ENCODE measurements at places on chromosomes 2 and 18. TPM values are rescaled to one million over a fixed set of nuclear protein-coding genes. Genes with fewer than 3 reads are reported as not detected.

- DNase-seq = no peak
- no peak overlapping the region for H3K4me3 ChIP-seq
- peaks cover 6% of the 10 kb centered on the region for H3K27me3 ChIP-seq
- no peaks in the 10 kb centered on the region for H3K36me3 ChIP-seq
- H3K4me1 ChIP-seq = no peaks in the 10 kb centered on the region
Measured at GRCh38 chr2:200604571-200605255, 18.9 kb downstream of the AOX1 start.

DLX1 gene
- total RNA-seq = not detected

DNA sequence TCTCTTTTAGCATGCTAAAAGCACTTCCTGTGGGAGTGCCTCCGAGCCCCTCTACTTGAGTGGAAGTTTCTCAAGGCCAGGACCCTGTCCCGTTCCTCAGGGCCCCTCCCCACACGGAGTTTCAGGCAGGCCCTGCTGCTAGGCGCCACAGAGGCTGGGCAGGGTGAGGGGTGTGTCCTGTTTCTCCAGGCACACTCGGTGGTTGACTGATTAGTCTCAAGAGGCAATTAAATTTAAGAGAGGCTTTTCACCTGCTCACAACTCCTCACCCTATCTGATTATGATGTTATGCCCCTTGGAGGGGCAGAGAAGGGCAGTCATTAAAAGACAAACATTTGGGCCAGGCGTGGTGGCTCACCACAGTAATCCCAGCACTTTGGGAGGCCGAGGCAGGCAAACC lies 160.8 kb upstream of the HAAO start:
- H3K27ac ChIP-seq = no peak overlapping the region
- no peaks in the 10 kb centered on the region for H3K27me3 ChIP-seq
- no peak overlapping the region for H3K4me3 ChIP-seq

GRCh38 chr18:7512990-7513389 lies 54.1 kb upstream of the PTPRM start:
- no peaks in the 10 kb centered on the region for H3K4me1 ChIP-seq
- H3K27me3 ChIP-seq = no peaks in the 10 kb centered on the region
- H3K4me3 ChIP-seq = no peak overlapping the region
- DNase-seq = no peak
- H3K27ac ChIP-seq = no peak overlapping the region
- H3K36me3 ChIP-seq = no peaks in the 10 kb centered on the region

DNA sequence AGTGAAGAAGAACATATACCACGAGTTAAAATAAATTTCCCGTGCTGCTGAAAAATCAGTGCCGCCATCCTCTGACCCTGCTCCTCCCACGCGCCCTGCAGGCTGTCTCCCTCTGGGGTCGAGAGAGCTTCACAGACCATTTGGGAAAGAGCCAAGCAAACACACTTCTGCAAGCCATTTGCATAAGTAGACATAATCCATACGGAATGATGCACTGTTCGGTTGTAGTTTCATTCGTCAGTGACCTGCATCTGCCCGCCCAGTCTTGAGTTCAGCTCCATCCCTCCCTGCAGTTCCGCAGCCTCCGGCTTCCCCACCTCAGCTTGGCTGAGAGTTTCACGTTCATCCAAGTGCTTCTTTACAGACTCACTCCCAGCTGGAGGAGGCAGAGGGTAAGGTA lies 69.6 kb downstream of the TRAPPC12 start:
- H3K27me3 ChIP-seq = no peaks in the 10 kb centered on the region
- H3K4me1 ChIP-seq = no peaks in the 10 kb centered on the region
- H3K4me3 ChIP-seq = no peak overlapping the region
- DNase-seq = no peak
- H3K27ac ChIP-seq = no peak overlapping the region

DNA sequence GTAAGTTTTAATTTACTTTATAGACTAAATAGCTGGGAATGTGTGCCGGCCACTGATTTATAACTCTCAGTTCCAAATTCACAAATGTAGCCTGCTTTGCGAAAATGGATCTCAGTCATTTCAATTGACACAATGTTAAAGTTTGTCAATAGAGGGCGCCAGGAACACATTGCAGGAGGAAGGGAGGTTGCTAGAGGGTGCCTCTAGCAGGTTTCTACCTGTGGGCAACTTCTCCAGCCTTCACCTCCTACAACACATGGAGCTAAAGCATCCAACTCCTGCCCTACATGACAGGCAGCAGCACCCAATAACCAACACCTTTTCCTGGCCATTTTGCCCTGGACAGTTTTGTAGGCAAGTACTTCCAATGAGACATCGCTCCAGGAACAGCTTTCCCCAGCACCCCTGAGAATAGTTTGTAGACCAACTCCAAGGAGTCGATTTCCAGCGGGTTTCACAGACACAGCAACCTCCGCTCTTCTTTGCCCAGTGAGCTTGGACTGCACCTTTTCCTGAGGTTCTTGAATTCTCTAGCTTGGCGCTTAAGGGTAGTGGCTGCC lies 784.8 kb upstream of the CDH2 start:
- no peak overlapping the region for H3K27ac ChIP-seq
- no peaks in the 10 kb centered on the region for H3K4me1 ChIP-seq
- no peaks in the 10 kb centered on the region for H3K36me3 ChIP-seq
- no peak for DNase-seq
- no peaks in the 10 kb centered on the region for H3K27me3 ChIP-seq

DNA sequence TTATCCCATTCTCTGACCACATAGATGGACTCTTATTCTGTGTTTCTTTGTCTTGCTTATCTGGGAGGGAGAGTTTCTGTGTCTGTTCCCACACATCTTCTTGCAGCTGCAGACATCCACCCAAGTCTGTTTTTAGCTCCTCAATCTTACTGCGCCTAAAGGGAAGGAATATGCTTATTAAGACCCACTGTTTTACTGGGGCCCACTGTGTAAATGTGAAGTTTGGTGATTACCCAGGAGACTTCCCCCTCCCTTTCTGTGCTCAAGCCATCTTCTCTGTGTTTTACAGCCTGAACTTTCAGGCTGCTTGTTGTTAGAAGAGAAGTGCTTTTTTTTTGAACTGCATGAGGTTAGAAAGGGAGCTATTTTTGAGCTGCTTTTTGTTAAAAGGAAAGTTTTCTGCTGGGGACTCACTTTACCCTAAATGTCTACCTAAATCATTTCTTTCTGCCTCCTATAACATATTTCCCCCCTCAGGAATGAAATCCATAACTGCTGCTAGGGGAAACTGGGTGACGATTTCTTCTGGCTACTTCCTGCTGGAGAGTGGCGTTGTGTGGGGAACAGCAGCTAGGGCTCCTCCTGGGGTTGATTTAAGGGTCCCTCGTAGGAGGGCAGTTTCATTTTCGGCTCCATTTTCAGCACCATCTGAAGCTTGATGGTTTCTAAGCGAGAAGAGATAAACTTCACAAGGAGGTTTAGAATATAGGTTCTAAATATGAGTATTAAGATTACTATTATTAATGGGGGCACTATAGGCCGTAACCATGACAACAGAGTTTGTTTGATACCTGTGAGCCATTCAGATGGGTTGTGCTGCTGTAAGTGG lies 39.5 kb upstream of the GMCL1 start:
- H3K27ac ChIP-seq = peak overlapping the region; percentile 88
- H3K4me3 ChIP-seq = peak overlapping the region; percentile 81
- peaks cover 6% of the 10 kb centered on the region for H3K36me3 ChIP-seq
- H3K27me3 ChIP-seq = no peaks in the 10 kb centered on the region
- peaks cover 41% of the 10 kb centered on the region for H3K4me1 ChIP-seq

GRCh38 chr2:144006139-144006538 lies 513.8 kb downstream of the ZEB2 start:
- H3K4me1 ChIP-seq = no peaks in the 10 kb centered on the region
- H3K4me3 ChIP-seq = no peak overlapping the region
- no peaks in the 10 kb centered on the region for H3K27me3 ChIP-seq
- no peak overlapping the region for H3K27ac ChIP-seq
- H3K36me3 ChIP-seq = peaks cover 19% of the 10 kb centered on the region

DNA sequence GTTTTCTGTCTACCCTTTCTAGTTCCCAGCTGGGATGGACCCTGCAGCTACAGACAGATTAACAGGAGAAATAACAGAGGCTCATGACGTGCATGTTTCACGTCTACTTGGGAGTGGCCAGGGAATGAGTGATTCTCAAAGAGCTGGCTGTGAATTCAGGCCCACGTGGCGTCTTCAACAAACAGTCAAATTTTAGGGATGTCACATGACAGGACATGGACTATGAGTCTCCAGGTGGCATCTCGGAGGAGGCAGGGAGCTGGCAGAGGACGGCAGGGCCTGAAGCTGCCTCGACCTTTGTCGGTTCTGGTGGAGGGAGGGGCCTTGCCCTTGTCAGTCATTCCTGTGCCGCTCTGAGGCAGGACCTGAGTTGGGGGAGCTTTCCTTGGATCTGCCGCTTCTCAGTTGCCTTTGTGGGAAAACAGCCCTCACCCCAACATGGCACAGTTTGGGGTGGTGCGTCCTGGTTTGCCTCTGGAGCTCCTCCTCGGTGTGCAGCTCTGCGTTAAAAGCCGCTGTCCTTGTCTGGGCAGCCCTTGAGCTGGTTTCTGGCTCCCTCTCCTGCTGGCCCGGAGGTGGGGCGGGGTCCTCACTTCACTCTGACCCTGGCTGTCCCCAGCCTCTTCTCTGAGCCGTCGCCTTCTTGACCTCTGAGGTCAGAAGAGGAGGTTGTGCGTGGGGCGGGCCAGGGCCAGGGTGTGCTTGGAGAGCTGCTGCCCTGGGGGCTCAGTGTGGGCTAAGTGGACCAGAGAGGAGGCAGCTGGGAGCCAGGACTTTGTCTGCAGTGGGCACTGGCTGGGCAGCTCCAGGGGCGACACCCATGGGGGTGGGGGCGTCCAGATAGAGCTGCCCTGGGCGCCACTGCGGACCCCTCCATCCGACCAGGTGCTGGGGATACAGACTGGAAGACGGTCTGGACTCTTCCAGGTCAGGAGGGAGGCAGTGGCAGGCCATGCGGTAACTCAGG lies 12.1 kb upstream of the GAL3ST2 start:
- H3K4me3 ChIP-seq = no peak overlapping the region
- no peaks in the 10 kb centered on the region for H3K27me3 ChIP-seq
- no peak for DNase-seq
- no peaks in the 10 kb centered on the region for H3K4me1 ChIP-seq

GRCh38 chr2:121254748-121255147 lies 30.3 kb downstream of the TFCP2L1 start:
- H3K27ac ChIP-seq = no peak overlapping the region
- no peaks in the 10 kb centered on the region for H3K4me1 ChIP-seq
- H3K27me3 ChIP-seq = peaks cover 8% of the 10 kb centered on the region

DNA sequence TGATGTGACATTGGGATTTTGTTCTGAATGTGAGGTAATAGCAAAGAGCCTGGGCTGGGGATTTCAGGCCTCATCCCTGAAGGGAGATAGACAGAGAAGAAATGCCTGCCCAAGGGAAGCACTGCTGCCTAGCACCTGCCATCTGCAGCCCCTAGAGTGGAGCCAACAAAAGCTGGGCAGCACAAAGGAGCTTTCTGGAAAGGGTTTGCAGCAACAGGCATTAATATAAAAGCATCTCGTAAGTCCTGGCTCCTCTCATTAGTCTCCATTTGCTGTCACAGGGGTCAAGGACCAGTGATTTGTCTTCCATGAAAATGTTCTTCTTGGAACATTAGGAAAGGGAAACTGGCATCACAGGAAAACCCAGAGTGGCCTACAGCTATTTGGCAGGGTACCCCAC lies 157.2 kb upstream of the SLC14A2 start:
- no peak overlapping the region for H3K4me3 ChIP-seq
- H3K4me1 ChIP-seq = peaks cover 25% of the 10 kb centered on the region
- H3K27ac ChIP-seq = no peak overlapping the region
- DNase-seq = no peak
- no peaks in the 10 kb centered on the region for H3K36me3 ChIP-seq
- peaks cover 4% of the 10 kb centered on the region for H3K27me3 ChIP-seq

KCNIP3 gene
- not detected for total RNA-seq

DNA sequence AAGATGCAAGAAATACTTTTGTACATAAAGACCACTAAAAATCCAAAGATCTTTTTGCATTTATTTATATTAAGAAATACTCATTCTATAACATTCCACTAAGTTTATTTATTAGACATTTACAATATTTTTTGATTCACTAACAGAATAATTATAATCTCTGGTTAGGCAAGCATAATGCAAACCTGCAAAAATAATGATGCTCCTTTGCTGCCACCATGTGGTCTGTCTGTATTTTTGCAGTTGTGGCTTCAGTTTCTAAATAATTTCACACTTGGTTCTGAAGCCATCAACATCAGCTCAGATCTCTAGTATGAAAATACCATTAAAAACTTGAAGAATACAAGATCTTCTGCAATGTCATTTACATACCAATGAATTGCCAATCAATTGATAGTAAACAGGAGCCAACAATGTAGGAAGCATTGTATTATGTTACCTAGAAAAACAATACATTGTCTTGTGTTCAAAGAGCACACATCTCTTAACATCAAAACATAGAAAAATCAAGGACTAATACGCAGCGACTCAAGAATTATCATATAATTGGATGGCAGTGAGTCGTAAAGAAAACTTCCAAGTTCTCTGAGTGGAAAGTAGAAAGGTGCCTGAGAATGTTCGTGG lies 28.8 kb upstream of the WDR75 start:
- no peak overlapping the region for H3K27ac ChIP-seq
- no peak for DNase-seq
- no peaks in the 10 kb centered on the region for H3K27me3 ChIP-seq
- no peaks in the 10 kb centered on the region for H3K4me1 ChIP-seq

LAMA3 gene
- total RNA-seq = not detected

MC2R gene
- not detected for total RNA-seq

GRCh38 chr2:122680662-122681061 lies 925.2 kb downstream of the TSN start:
- H3K4me1 ChIP-seq = no peaks in the 10 kb centered on the region
- DNase-seq = no peak
- H3K27me3 ChIP-seq = no peaks in the 10 kb centered on the region
- H3K4me3 ChIP-seq = no peak overlapping the region
- no peak overlapping the region for H3K27ac ChIP-seq
- H3K36me3 ChIP-seq = no peaks in the 10 kb centered on the region

DNA sequence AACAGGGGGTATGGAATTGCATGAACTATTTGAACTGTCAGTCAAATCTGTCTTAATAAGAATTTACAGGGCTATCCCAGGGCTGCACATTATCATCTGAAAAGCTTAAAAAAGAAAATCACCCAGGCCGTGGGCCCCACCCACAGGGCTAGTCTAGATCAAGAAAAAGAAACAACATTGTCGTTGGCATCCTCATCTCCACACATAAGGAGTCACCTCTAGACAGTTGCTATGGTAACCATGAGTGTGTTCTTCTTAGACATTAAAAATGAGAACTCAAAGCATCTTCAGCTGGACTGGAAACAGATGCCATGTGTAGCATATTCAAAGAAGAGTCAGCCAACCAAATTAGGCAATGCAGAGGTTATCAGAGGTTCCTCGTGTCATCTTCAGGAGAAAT lies 72.3 kb upstream of the CPO start:
- no peak for DNase-seq
- H3K4me1 ChIP-seq = no peaks in the 10 kb centered on the region

IL1R2 gene
- not detected for total RNA-seq

C18orf54 gene
- 1.9 TPM for total RNA-seq

DNA sequence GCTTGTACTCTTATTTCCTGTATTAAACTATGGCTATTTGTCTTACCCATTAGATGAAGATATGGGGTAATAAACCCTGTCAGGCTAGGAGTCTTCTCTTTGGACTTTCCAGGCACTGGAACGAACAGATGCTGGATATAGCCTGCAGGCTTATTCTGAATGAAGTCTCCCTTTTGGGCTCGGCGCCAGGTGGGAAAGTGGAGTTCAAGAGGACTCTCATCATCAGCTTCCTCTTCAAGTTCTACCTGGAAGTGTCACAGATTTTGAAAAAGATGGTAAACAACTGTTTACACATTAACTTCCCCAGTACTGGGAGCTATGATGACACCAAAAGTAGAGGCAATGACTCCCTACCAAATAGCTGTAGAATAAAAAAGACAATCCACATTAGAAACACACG lies 27.9 kb downstream of the AOX1 start:
- peaks cover 11% of the 10 kb centered on the region for H3K27me3 ChIP-seq
- H3K4me3 ChIP-seq = no peak overlapping the region
- H3K4me1 ChIP-seq = peaks cover 13% of the 10 kb centered on the region
- no peak for DNase-seq

Data from activated B cell treated with CpG ODN at 0.5 μM for 24 hours (primary cell).